ENCODE measurements at places on chromosomes 11 and 22.

DNA sequence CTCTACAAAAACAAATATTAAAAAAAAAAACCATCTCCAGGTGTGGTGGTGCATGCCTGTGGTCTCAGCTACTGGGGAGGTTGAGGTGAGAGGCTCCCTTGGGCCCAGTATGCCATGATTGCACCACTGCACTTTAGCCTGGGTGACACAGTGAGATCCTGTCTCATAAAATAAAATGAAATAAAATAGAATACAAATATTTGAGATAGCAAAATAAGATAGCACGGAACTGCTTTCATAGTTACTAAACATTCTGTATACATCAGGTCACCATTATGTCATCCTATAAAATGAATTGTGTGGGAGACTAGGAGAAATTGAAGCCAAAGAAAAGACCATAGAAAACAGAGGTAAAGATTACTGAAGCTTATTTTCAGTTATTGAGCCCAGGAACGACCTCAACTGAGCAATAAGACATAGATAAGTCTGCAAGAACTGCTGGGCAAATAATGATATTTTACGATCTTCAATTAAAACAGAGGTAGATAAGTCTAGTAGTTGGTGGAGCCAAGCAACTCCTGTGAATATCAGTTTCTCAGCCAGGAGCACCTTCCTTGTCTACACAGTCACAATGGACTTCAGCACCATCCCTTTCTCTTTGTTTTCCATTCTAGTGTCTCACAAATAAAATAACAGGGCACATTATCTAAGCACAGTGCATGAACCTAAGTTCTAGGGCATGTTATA lies 9.9 kb downstream of the OR5M11 start:
- no peak for DNase-seq

DNA sequence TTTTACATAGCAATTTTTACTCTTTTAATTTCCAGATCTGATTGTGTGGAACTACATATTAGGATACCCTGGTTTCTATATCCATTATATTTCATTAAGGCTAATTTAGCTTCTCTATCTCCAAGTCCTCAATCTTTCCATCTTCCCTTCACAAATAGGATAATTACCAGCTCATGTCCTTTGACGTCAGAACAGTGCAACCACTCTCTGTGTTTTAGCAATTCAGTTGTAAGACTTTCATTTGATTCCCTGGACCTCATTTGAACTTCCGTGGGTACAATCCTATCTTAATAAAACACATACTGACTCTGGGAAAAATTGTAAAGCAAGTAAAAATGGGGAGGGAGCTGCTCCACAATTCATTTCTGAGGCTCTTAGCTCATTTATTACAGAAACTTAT lies 52.8 kb downstream of the FAM76B start:
- DNase-seq: no peak

GRCh38 chr11:101960231-101960630 lies 43.9 kb upstream of the ANGPTL5 start:
- no peak for DNase-seq

DNA sequence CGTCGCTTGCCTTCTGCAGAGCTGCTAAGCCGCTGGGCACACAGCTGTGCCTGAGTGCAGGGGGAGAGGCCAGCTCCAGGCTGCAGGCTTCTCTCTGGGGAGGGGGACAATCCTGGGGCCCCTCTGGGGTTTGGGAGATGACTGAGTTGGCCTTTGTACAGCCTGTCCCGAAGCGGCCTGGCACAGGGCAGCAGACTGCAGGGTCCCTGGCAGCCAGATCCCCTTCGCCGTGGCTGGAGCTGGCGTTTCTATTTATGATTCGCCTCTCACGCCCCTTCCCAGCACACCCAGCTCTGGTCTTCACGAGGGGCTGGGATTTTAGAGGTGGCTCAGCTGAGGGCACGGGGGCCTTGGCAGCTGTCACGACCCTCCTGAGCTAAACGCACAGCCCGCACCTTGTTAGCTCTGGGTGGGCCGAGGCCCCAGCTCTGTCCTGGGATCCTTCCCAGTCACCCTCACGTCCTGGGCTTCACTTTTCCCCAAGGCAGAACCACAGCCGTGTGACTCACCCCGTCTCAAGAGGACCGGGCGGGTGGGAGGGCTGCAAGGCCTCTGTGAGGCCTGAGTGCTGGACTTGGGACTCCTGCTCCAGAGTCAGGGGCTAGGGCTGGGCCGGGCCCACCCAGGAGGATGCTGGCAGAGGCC lies 18.4 kb downstream of the OSBPL5 start:
- no peak for DNase-seq

Data from HEK293T (cell line).